H7 (cell line): ENCODE measurements at places on chromosomes 16 and 17. TPM values are rescaled to one million over a fixed set of nuclear protein-coding genes. Genes with fewer than 3 reads are reported as not detected.

DNA sequence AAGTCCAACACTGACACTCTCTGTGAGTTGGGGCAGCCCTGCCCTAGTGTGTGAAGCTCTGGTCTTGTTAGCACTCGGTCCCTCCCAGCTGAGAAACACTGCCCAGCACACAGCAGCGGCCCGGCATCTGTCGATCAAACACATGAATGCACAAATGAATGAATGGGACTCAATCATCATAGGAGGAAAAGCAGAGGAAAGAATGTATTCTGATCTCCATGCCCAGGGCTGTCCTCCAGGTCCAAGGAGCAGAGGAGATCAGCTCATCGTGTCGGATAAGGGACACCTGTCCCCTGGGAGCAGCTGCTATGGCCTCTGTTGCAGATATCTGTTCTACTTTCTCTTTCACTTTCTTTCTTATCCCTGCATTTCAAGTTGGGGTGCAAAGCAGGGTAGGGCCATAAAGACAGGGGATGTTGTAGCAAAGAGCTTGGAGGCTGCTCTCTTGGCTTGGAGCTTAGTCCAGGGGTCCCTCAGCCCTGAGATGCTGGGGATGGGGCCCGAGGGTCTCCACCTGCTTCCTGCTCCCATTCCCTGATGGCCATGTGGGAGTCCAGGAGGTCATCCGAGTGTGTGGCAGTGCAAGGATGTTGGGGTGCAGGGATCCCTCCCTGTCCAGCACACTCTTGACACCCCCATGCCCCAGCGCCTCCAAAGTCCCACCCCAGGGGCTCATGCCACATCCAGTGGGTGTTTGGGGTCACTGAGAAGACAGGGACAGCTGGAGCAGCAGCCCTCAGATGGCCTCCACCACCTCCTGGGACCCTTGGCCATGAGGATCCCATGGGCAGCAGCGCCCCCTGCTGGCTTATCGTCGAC is 88.2 kb downstream of the IRF8 start:
- DNase-seq, result peak; percentile 98

GRCh38 chr16:69408475-69408874 is 15.9 kb upstream of the CYB5B start:
- DNase-seq, result no peak

The LIMD2 gene
- 116 and 190 TPM in 2 replicates for total RNA-seq

DNA sequence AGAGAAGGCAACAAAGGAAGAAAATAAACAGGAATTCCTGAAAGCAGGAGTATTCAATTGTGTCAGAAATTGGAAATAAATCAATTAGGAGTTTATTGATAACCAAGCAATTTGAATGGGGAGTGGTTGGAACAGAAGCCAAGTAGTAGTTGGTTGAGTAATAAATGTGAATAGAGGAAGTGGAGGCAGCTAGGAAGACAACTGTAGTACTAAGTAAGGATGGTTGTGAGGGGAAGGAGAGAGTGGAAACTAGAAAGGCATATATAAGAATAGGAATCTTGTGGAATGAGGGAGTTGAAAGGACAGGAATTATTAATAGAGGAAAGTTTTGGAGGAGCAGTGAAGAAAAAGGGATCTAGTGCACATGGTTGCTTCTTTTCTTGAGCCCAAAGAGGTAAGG is 34.4 kb downstream of the NFAT5 start:
- DNase-seq, result no peak

- no peak for DNase-seq
These were observed 5.9 kb upstream of the SLC16A5 start for GRCh38 chr17:75081611-75082540.

DNA sequence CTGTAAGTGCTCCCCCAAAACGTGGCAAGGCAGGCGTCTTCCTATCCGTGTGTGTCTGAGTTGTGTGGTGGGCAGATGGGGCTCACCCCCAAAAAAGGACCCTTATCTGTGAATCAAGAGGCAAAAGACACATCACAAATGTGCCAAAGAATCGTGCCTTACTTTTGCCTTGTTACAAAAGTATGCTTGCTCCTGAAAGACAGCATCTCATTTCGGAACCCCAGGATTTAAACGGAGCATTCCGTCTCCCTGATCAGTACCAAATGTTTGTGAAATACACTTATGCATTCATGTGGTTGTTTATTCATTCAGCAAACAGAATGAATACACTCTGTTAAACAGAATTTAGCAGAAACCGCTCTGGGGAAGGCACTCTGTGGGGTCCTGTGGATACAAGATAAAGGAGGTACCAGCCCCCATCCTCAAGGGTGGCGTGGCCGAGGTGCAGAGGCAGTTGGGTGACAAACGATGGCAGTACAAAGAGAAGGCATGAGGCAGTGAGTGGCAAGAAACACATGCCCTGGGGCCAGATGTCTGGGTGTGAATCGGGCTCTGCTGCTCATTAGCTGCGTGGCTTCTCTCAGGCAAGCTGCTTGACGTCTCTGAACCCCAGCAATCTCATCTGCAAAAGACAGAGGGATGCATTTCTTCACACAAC is 654 bp downstream of the WFDC1 start:
- no peak for DNase-seq

DNA sequence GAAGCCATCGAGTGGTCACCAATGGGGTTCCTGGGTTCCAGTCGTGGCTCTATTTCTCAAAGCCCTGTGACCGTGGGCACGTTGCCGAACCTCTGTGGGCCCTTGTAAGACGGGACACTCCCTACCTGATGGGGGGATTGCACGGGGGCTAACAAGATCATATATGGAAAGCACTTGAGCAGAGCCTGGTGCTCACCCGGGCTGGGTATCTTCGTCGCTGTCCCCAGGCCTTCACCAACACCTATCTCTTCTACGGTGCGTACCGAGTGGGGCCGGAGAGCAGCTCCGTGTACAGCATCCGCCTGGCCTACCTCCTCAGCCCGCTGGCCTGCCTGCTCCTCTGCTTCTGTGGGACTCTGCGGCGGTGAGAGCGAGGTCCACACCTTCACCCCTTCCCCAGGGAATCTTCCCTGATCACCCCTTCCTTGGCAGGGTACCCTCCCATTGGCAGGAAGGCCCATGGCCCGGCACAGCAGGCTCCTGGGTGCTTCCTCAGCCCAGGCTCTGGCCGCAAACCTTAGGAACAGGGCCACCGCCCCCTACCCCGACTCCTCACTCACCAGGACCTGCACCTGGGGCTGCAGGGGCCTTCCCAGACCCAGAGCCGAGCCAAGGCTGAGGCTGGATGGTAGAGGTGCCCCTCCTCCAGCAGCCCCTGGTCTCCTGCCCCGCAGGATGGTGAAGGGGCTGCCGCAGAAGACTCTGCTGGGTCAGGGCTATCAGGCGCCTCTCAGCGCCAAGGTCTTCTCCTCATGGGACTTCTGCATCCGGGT is 2.8 kb downstream of the TMC8 start:
- DNase-seq, result peak; percentile 62

GRCh38 chr17:50653738-50654137 is 19.1 kb downstream of the ABCC3 start:
- DNase-seq, result no peak

DNA sequence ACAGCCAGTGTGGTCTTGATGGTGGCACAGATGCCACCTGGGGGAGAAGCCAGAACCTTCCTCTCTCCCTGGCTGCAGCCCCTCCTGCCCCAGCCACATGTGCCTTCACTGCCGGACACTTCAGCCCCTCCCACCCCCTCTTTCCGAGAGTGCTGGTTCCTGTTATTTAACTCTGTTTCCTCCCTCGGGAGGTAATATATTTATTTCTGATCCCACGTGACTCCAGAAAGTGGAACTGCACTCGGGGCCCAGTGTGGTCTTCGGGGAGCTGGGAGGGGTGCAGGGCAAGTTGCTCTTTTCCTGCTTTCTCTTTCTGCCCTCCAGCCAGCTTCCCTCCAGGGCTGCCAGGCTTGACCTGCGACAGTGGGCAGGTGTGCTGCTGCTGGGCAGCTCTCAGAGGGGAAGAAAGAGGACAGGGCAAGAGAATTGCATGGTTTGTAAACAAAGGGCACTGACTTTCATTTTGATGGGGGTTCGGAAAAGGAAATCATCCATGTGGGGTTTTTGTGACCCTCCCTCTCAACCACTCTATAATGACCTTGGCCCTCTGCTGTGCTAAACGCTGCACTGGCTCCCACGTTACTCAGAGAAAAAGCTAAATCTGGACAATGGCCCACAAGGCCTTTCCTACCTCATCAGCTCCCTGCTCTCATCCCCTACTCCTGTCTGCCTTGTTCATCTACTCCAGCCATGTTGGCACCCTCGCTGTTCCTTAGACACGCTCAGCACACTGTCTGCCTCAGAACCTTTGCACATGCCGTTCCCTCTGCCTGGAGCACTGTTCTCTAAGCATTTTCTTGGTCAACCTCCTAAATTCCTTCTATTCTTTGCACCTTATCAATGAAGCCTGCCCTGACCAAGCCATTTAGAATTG is 8.2 kb upstream of the CIITA start:
- no peak for DNase-seq

- no peak for DNase-seq
These were observed 137.9 kb upstream of the HS3ST4 start for GRCh38 chr16:25553711-25554436.

- no peak for DNase-seq
These were observed 1400.1 kb downstream of the CDH8 start for GRCh38 chr16:60636117-60636516.

DNA sequence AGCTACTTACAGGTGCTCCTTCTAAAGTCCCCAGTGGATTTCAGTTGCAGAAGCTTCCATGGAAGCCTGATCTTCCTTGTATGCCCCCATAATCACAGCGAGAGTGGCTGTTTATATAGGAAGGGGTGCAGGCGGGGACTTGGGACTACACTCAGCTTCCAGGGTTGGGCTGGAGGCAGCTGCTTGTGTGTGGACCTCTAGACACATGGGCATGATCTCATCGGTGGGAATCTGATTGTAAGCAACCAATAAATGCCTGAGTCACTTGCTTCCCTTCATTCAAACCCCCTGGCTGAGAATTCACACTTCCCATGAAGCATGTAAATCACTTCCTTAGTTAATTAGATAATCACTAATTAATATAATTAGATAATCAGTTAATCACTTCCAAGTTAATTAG is 1.0 kb upstream of the KRT20 start:
- no peak for DNase-seq
